NCI-H1436 (cell line): ENCODE measurements at places on chromosomes 3 and 15.

DNA sequence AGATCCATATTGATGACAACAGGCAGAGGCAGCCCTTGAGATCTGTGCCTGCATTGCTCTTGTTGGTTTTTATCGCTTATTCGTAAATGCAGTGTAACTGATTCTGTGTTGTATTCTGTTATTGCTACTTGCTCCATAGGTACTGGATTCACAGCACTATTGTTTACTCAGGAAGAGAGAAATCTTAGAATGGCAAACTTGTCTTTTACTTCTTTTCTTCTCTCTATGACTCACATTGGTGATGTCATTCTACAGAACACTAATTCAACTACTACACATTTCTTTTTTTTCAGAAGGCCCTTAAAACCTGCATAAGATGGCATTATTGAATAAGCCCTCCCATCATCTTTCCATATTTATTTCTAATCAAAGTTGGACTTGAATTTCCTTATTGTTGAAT is 201.0 kb upstream of the GBE1 start:
- no peak for DNase-seq

GRCh38 chr3:74456166-74456565 is 158.3 kb downstream of the CNTN3 start:
- DNase-seq = no peak

GRCh38 chr3:99945328-99945995 is 127.8 kb downstream of the CMSS1 start:
- peak; percentile 55 for DNase-seq

DNA sequence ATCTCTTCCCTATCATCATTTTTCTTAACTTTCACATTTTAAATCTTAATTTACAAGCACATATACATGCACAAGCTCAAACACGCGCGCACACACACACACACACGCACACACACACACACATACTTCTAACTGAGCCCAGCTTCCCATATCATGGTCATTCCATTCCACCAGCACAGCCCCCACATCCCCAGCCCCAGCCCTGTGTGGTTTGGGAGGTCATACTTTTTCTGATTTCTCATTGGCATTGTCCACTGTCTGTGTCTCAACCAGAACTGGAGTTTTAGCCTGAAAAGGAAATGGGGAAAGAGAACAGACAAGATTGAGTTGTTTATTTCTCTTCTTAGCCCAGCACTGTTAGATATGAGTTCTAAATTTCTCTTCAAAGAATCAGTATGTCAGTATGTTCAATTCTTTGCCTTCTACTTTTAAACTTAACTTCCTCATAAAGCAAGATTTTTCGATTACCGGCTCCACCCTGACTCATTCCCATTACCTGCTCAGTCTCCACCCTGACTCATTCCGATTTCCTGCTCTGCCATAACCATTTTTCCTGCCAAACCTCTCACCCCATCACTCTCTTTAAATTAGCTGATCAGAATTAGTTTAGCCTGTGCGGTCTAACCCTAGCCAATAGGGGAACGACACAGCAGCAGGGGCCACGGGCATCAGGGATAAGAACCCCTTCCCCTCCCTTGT is 6.4 kb downstream of the IQCF1 start:
- no peak for DNase-seq

DNA sequence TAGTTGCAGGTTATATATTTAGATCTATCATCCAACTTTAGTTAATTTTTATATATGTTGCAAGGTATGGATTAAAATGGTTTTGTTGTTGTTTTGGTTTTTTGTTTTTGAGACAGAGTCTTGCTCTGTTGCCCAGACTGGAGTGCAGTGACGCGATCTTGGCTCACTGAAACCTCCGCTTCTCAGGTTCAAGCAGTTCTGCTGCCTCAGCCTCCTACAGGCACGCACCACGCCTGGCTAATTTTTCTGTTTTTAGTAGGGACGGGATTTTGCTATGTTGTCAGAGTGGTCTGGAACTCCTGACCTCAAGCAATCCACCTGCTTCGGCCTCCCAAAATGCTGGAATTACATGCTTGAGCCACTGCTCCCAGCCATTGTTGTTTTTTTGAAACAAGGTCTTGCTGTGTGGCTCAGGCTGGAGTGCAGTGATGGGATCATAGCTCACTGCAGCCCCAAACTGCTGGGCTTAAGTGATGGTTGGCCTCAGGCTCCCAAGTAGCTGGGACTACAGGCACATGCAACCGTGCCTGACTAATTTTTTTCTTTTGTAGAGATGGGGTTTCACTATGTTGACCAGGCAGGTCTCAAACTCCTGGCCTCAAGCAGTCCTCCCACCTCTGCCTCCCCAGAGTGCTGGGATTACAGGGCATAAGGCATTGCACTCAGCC is 92.0 kb downstream of the ZNF609 start:
- no peak for DNase-seq

- DNase-seq = no peak
Observed at GRCh38 chr3:108130236-108130635, 39.4 kb upstream of the CD47 start.

- no peak for DNase-seq
Observed at GRCh38 chr3:51715231-51715976, 8.5 kb downstream of the GRM2 start.

DNA sequence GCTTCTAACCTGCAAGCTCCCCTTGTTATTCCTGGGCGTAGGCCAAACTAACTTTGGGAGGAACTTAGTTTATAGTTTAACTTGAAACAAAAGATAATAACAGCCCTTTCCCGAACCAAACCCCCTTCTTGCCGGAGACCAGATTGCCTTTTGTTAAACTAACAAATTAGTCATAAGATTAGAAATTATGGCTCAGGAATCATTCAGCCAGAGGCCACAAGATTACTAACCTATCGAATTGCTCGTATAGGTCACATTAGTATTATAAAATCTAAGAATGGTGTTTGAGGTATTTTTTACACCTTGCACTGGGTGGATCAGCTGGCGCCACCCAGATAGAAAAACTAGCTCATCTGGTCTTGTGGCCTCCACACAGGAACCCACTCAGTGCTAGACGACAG is 65.3 kb upstream of the RAP2B start:
- DNase-seq = no peak

GRCh38 chr15:52421029-52421428 is 107.7 kb downstream of the MYO5A start:
- DNase-seq = no peak

DNA sequence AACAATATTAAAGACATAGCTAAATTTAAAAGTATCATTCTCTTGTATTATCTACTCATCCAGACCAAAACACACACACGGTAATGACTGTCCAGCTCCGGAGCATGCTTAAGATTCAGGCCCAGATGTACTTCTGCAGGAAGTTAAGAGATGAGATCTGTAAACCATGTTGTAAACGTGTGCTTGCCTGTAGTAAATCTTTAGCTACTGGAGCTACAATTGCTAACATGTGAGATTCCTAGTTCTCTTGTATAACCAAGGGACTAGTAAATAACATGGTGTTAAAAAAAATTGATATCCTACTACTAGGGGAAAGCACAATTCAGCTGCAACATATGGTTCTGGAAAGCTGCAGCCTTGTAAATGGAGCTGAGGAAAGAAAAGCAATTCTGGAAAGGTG is 651.7 kb upstream of the CCDC54 start:
- DNase-seq = no peak

DNA sequence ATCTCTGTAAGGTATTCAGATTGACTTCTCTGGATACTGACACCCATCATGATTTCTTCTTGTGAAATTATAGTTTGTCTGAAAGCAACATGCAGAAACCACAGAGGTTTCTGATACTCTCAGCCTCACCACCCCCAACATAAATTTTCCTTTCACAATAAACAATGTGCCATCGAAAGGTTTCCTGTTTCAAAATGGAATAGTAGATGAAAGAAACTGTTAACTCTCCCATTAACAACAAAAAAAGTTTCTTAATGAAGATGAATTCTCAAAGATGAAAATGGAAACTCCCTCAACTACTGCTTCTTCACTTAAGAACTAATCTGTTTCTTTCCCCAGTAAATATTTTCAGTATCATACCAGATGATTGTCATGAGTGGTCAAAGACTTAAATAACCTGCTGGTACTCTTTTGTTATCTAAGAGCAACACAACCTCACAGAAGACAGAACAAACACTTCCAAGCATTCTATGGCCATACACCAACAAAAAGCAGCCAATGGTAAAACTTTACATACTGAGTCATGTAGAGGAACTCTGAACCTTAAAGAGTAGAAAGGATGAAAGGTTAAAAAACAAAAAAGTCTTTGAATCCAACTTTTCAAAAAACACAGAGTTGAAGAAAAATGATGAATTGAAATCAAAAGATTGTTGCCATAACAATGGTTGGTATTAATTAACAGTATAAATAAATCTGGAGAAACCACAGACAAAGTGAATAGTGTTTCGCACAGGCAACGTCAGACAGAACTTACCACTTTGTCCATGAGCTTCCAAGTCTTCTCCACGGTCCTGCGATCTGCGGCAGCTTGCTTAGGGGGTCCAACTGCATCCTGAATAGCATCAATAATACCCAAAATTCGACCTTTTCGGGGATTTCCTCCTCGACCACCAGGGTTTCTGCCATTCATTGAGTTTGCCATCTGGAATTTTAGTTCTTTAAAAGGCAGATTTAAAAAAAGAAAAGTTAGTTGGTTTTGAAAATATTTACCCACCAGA is 1.9 kb downstream of the CBLB start:
- no peak for DNase-seq

DNA sequence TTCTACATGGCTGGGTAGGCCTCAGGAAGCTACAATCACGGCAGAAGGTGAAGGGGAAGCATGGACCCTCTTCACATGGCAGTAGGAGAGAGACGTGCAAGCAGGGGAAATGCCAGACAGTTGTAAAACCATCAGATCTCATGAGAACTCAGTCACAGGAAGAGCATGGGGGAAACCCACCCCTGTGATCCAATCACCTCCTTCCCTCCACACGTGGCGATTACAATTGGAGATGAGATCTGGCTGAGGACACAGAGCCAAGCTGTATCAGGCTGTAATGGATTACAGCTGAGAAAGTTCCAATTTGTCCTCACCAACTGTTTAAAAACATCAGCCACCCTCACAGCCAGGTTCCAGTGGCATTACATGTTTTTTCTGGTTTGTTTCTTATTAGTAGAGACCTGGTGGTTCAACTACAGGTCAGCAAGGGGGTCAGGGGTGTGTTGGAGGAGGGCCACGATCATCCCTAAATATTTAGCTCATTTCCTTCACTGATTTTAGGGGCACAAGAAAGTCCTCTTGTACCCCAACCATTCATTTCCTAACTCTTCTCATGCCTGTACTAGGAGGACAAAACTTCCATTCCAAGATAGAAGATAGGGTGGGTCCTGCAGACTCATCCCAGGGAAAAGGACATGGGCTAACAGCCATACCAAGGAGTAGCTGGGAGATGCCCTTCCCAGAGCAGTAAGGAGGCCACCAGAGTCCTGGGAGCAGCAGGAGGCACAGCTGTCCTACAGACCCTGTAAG is 54.4 kb downstream of the ANXA2 start:
- no peak for DNase-seq

DNA sequence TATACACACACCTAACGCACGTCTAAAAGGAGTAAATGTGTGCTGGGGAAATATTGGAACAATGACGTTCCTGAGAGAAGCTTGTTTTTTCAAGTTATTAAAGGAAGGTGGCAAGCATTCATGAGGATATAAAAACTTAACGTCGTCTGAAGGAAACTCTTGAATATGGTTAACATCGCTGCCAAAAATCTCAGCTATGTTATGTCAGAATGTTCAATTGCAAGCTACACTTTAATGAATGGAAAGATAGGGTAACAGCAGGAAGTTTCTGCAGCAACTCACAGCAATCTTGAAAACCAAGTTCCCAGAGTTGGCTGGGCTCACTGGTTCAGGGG is 54.3 kb upstream of the MEF2A start:
- DNase-seq = no peak

- no peak for DNase-seq
Observed at GRCh38 chr3:42531470-42531869, 29.0 kb downstream of the VIPR1 start.

GRCh38 chr3:74845081-74845480 is 230.6 kb upstream of the CNTN3 start:
- no peak for DNase-seq

GRCh38 chr15:77393471-77393840 is 26.4 kb downstream of the PEAK1 start:
- no peak for DNase-seq

DNA sequence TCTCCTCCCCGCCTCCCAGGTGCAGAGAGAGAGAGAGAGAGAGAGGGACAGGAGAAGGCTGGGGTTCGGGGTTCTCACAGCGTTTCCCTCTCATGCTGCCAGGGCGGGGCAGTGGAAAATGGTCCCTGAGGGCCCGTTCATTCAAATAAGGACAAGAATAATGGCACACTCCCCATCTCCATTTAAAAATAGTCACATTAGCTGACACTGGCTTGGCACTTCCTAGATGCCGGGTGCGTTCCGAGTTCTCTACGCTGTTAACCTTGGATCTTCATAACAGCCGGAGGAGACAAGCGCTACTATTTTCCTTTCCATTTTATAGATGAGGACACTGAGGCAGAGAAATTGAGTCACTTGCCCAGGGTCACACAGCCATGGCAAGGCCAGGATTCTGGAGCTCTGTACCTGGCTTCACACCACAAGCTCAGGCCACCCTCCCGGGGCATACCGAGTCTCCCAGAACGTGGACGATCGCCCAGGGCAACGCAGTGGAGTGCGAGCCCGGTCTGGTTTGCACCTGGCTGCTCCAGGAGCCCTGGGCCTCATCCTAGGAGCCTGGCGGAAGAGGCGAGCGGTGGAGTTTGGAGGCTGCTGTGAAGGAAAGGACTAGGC is 608 bp upstream of the SLC6A6 start:
- DNase-seq = no peak

DNA sequence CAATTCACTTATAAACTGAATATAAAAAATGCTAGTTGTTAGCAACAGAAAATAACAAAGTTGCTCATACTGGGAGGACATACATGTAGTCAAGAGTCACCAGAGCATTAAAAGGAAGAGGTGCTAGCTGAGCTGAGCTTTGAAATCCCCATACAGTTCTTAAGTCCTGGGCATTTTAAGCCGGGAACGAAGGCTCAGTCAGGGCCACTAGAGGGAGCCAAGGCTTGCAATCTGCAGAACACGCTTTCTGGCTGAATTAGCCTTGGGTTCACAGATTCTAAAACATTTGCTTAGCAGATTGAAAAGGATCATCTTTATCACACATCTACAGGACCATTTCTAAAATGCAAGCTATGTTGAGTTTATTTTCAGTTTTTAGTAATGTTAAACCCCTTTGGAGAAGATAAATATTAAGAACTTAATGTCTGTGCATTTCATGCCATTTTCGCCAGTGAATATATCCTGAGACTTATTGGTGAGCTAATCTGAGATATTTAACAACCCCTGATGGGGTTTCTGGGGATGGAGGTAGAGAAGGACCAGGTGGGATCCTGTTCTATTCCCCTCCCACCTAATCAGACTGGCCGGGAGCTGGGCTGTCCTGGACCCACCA is 26.3 kb upstream of the MNS1 start:
- DNase-seq = peak; percentile 63

DNA sequence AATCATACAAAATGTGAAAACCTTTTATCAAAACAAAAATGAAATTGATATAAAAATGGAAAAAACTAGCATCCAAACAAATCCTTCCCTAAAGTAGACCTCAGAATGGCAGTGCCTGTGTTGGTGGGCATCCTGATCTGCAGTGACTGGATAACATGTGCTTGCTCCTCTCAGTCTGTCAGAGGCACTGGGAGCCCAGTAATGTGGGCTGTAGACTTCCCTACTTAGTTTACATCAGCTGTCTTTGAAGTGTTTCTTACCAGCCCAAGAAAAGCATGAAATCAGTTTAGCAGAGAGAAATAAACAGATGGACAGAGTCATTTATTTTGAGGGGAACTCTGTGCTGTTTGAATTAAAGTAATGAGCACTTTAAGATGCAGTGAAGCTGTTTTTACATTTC is 37.8 kb upstream of the RORA start:
- DNase-seq = no peak

GRCh38 chr3:189204937-189205336 is 33.2 kb downstream of the TPRG1 start:
- no peak for DNase-seq

- DNase-seq = no peak
Observed at GRCh38 chr15:55681631-55682030, 61.3 kb downstream of the PRTG start.
